ENCODE measurements at places on chromosomes 13 and 19.

DNA sequence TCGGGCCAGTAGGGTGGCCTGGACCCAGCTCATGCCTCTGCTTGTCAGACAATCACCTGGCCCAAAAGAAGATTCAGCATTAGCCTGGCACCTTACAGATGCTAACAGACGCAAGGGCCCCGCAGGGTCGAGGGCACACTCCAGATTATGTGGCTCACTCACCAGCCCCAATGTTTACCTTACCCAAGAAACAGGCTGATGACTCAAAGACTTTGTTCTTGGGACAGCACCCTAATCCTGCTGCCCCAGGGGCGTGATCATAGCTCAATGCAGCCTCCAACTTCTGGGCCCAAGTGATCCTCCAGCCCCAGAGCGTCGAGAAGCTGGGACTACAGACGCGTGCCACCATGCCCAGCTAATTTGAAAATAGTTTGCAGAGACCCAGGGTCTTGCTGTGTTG is 9.8 kb downstream of the ECSIT start:
- DNase-seq: no peak
- no peaks in the 10 kb centered on the region for H3K27me3 ChIP-seq
- no peaks in the 10 kb centered on the region for H3K4me1 ChIP-seq
- no peak overlapping the region for H3K4me3 ChIP-seq
- H3K36me3 ChIP-seq: peaks cover 26% of the 10 kb centered on the region

- no peaks in the 10 kb centered on the region for H3K27me3 ChIP-seq
- H3K4me3 ChIP-seq: peak overlapping the region; percentile 63
- no peaks in the 10 kb centered on the region for H3K36me3 ChIP-seq
- H3K27ac ChIP-seq: no peak overlapping the region
These were observed 419 bp downstream of the KDM4B start for GRCh38 chr19:4969292-4969771.

DNA sequence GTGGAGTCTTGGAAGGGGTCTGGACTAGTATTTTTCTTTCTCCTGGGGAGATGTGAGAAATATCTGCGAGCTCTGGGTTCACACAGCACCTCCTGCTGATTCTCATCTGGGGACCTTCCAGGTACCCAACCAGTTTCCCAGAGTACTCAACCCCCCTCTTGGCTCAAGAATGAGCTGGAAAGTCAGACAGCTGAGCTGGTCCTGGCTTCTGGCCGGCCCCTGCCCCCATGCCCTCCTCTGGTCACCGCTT is 2.2 kb upstream of the PDE4A start:
- H3K27ac ChIP-seq: no peak overlapping the region
- H3K4me1 ChIP-seq: peaks cover 64% of the 10 kb centered on the region
- DNase-seq: no peak
- H3K27me3 ChIP-seq: peaks cover 60% of the 10 kb centered on the region

- DNase-seq: no peak
- H3K27ac ChIP-seq: no peak overlapping the region
- no peaks in the 10 kb centered on the region for H3K27me3 ChIP-seq
- H3K4me1 ChIP-seq: no peaks in the 10 kb centered on the region
- H3K4me3 ChIP-seq: no peak overlapping the region
- H3K36me3 ChIP-seq: peaks cover 46% of the 10 kb centered on the region
These were observed 89.6 kb upstream of the SLC15A1 start for GRCh38 chr13:98842070-98842469.

DNA sequence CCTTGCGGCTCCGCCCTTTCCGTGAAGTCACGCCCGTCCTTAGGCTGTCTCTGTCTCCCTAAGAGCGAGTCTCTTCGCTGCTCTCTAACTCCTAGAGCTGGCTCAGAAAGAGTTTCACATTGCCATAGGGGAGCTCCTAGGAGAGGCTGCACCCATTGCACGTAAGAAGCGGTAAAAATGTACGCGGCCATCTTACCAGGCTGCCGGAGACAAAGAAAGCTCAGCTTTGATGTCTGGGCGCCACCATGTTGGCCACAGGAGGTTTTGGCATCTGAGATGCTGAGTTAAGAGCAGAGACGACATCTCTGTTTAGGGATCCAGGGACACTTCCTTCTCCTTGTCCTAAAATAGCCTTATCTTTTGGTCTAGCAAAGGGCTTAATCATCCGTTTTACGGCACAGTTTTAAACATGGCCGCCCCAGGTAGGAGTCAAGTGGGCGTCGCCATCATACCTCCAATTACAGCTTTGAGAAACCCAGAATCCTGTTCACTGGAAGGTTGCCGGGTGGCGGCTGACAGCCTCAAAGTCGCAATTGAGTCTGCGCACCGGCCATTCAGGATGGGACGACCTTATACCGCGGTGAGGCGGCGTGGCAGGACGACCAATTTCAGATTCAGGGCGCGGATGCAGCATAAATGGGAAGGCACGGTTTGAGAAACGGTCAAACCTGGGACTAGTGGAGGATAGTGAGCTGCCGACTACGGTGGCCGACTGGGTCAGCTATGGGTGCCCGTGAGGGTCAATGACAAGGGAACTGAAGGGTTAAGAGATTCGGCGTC is at the start of gene ZNF793:
Gene ZNF793, plus strand, starts transcription at position 553 of the 780 bp plus-strand sequence. CDS start 16,501 bp downstream, outside the sequence.
- peaks cover 20% of the 10 kb centered on the region for H3K4me1 ChIP-seq
- peak; percentile 69 for DNase-seq
- H3K4me3 ChIP-seq: peak within 1 kb of the TSS; percentile 68
- peak within 1 kb of the TSS; percentile 88 for H3K27ac ChIP-seq

DNA sequence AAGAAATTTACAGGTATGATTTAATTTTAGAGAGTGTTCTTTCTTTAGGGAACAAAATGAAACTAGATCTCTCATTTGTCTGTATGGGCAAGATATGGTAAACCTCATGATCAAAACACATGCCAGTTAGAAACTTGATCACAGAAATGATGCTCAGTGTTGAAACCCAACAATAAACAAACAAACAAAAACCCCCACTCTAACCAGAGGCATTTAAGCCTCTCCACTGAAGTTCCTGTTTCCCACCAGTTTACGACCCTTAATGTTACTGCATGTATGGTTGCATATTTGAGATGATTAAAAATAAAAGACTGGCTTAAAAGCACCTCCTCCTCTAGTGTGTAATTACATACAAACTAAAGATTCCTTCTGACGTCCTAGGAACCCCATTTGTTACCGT is 293.3 kb upstream of the MAB21L1 start:
- H3K27ac ChIP-seq: no peak overlapping the region
- H3K4me1 ChIP-seq: no peaks in the 10 kb centered on the region
- H3K36me3 ChIP-seq: no peaks in the 10 kb centered on the region
- no peaks in the 10 kb centered on the region for H3K27me3 ChIP-seq

DNA sequence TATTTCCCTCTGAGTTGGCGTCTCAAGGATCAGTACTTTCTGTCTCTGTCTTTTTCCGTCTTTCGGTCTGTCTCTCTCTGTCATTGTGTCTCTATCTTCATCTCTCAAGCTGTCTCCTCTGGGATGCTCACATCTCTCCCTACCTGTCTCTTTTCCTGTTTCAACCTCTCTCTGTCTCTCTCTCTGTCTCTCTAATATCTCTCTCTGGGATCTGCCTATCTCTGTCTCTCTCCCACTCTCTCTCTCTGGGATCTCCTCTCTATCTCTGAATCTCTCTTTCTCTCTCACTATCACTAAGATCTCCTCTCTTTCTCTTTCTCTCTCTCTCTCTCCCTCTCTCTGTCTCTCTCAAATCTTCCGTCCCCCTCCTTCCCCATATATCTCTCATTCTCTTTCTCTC is 4.0 kb downstream of the ATP1A3 start:
- H3K27me3 ChIP-seq: peaks cover 4% of the 10 kb centered on the region
- no peak for DNase-seq
- no peak overlapping the region for H3K4me3 ChIP-seq

DNA sequence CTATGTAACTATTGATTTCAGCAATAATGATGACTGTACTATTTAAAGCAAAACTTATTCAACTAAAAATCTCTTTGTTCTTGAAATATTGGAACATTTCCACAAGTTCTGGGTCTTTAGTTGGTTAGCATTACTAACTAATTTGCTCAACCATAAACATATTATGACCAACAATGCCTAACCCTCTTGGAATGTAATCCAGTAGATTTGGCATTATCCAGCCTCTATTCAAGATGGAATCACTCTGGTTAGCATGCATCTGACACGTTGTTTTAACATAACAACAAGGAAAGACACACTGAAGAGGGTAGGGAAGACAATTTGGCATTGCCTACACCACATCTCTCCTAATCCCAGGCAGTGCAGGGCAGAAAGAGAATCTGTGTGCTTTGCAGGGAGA is 941.3 kb upstream of the PCDH20 start:
- H3K36me3 ChIP-seq: no peaks in the 10 kb centered on the region
- H3K27me3 ChIP-seq: no peaks in the 10 kb centered on the region
- no peak overlapping the region for H3K4me3 ChIP-seq
- DNase-seq: no peak
- no peaks in the 10 kb centered on the region for H3K4me1 ChIP-seq

- H3K27me3 ChIP-seq: no peaks in the 10 kb centered on the region
- peaks cover 29% of the 10 kb centered on the region for H3K4me1 ChIP-seq
- DNase-seq: peak; percentile 65
- no peaks in the 10 kb centered on the region for H3K36me3 ChIP-seq
- peak within 1 kb of the TSS; percentile 40 for H3K4me3 ChIP-seq
These were observed at the start of gene RASGRP4 for GRCh38 chr19:38425810-38426466. Gene RASGRP4 (minus strand): TSS chr19:38426219. CDS start chr19:38426091, 128 bp downstream.

DNA sequence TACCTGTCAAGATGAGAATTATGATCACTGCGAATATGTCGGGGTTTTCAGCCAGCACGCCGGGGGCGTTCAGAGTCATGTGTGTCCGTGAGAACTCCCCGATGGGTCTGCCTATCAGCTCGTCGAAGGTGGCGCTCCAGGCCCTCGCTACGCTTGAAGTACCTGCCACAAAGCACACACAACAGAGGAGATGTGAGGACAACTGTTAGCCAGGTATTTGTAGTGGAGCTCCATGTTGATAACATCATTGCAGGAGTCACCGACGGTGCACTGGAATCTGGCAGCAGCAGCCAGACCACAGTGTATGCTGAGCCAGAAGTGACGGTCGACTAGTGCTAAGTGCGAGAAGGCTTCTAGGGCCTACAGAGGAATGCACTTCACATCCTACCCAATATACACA is 62.7 kb downstream of the SLC7A1 start:
- H3K4me3 ChIP-seq: no peak overlapping the region
- H3K27me3 ChIP-seq: no peaks in the 10 kb centered on the region
- no peak overlapping the region for H3K27ac ChIP-seq
- no peak for DNase-seq

GRCh38 chr13:78606471-78607408 is 3.4 kb upstream of the POU4F1 start:
- H3K4me1 ChIP-seq: peaks cover 55% of the 10 kb centered on the region
- no peak overlapping the region for H3K4me3 ChIP-seq
- no peaks in the 10 kb centered on the region for H3K36me3 ChIP-seq
- no peak for DNase-seq
- no peak overlapping the region for H3K27ac ChIP-seq

DNA sequence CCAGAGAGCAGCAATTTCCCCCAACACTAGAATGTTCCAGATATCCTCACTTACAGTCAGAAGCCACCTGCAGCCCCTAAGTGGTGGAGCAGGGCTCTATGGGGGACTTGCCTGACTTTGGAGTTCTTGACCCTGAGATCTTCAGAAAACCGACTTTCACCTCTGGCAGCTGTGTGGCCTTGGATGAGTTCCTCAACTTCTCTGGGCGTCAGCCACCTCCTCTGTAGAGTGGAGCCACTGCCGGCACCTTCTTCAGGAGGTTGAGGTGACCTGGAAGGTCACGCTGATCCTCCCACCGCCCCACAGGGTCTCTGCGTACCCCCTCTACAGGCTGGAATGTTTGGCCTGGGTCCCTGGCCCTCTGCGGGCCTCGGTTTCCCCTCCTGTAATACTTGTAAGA is 7.1 kb upstream of the FUT5 start:
- no peak overlapping the region for H3K27ac ChIP-seq
- H3K4me1 ChIP-seq: no peaks in the 10 kb centered on the region
- no peak for DNase-seq
- H3K36me3 ChIP-seq: no peaks in the 10 kb centered on the region
- no peak overlapping the region for H3K4me3 ChIP-seq

DNA sequence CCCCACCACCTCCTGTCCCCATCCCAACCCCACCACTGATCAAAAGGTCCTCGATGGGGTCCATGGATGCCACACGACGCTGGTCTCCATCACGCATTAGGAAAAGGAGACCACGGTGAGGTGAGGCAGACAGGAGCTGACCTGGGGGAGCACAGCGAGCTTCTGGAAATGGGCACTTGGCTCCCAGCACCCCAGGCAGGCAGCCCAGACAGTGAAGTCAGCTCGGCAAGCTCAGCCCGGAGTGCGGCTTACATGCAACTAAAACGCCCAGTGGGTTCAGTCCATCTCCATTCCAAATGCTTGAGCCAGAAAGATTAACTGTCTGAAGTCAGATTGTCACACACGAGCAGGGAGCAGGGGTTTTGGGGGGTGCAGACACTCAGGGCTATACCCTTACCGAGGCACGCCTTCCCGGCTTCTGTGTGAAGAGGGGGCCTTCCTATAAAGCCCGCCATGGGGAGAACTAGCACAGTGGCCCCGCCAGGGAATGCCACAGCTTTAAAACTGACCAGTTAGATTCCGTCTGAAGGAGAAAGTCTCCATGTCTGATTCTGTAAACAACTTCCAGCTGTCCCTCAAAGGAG is 79.4 kb downstream of the SPACA7 start:
- H3K36me3 ChIP-seq: no peaks in the 10 kb centered on the region
- no peak overlapping the region for H3K27ac ChIP-seq
- H3K4me1 ChIP-seq: no peaks in the 10 kb centered on the region
- no peaks in the 10 kb centered on the region for H3K27me3 ChIP-seq
- DNase-seq: no peak
- H3K4me3 ChIP-seq: no peak overlapping the region

- H3K27ac ChIP-seq: no peak overlapping the region
- no peaks in the 10 kb centered on the region for H3K4me1 ChIP-seq
- peaks cover 9% of the 10 kb centered on the region for H3K27me3 ChIP-seq
- H3K4me3 ChIP-seq: no peak overlapping the region
These were observed 125.4 kb downstream of the COL4A2 start for GRCh38 chr13:110432522-110432921.

DNA sequence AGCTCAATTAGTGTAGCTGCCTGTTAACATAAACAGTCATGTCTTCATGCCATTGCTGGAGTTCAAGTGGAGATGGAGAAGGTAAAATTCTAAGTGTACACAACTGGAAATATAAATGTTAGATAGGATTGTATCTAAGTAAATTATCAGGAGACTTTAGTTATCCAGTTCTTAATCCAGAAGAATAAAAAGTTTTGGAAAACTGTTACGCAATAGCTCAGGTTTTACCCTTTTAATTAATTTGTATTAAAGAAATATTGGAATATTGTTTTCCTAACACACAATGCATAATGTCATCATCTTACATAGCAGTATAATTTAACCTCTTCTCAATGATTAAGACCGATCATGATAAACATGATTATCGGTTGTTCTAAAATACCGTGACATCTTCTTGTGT is 2.8 kb downstream of the SLC10A2 start:
- no peak for DNase-seq
- H3K4me3 ChIP-seq: no peak overlapping the region
- H3K36me3 ChIP-seq: no peaks in the 10 kb centered on the region
- H3K4me1 ChIP-seq: no peaks in the 10 kb centered on the region

GRCh38 chr13:93558637-93559036 is 332.0 kb downstream of the GPC6 start:
- H3K27me3 ChIP-seq: no peaks in the 10 kb centered on the region
- no peak overlapping the region for H3K4me3 ChIP-seq
- DNase-seq: no peak
- H3K36me3 ChIP-seq: no peaks in the 10 kb centered on the region
- no peaks in the 10 kb centered on the region for H3K4me1 ChIP-seq
- no peak overlapping the region for H3K27ac ChIP-seq
